LHCN-M2 (cell line): ENCODE measurements at places on chromosomes 4 and X. TPM values are rescaled to one million over a fixed set of nuclear protein-coding genes. Genes with fewer than 3 reads are reported as not detected.
A peak's percentile ranks its signal among the peaks of the same experiment; 100 is the strongest.

ZNF827 gene
- 4.2 and 8.3 TPM in 2 replicates for total RNA-seq

DNA sequence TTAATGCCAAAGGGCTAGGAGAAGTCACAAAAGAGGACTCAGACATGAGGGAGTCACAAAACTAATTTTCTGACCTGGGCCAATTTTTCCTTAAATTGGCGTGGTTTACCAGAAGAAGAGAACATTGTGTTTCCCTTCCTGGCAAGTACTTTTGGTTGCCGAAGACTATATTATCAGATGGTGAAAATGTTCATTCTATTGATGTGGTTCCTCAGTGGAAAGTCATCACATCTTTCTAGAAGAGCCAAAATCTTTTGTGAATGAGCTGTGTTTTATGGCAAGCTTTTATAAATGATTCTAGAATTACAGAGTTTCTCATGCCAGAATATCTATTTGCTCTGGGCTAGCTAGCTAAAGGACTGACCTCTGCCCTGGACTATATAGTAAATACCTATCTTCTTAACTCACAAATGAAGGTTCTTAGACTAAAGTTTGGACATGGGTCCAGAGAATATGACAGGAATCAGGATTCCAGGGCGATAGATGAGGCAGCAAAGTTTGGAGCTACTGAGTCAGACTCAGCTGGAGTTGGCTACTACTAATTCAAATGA is 288.9 kb downstream of the IL1RAPL2 start:
- DNase-seq, result peak; percentile 42

DNA sequence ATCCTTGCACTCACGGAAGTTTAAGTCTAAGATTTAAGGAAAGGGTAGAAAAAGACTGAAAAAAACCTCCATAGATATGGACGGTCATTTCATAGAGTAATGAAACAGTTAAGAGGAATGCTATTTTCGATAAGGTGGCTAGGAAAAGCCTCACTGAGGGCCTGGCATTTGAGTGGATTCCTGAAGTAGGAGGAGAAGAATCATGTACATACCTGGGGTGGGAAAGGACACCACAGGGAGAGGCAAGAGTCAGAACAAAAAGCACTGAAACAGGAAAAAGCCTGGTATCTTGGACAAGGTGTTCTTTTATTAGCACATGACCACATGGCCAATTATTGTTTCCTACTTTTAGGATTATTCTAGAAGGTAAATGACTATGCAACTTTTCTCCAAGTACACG is 547.2 kb upstream of the DIPK2B start:
- peak; percentile 28 for DNase-seq

GRCh38 chr4:148946271-148946670 is 504.1 kb upstream of the NR3C2 start:
- no peak for DNase-seq

CPLX1 gene
- not detected in 2 replicates for total RNA-seq

- peak; percentile 17 for DNase-seq
These were observed 29.2 kb downstream of the SMIM14 start for GRCh38 chr4:39609454-39609931.

GRCh38 chrX:155259752-155260151 is 4.5 kb downstream of the RAB39B start:
- no peak for DNase-seq

DNA sequence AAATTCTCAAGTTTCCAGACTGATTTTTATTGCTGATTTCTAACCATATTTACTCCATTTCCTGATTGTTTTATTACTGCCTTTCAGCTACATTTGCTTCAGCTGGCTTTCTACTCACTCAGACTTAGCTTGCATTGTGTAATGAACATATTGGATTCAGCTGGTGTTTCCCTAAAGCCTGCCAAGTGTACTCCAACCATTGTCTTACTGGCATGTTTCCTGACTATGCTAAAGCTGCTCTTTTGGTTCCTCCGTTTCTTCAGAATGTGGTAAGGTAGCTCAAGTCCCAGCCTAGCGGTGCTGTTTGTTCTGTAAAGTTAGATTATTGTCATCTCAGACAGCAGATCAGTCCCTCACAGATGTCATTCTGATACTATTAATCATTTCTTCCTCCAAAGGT is 53.1 kb upstream of the GLRA2 start:
- no peak for DNase-seq

FABP2 gene
- not detected in 2 replicates for total RNA-seq

OPHN1 gene
- 2.8 and 4.5 TPM in 2 replicates for total RNA-seq

DNA sequence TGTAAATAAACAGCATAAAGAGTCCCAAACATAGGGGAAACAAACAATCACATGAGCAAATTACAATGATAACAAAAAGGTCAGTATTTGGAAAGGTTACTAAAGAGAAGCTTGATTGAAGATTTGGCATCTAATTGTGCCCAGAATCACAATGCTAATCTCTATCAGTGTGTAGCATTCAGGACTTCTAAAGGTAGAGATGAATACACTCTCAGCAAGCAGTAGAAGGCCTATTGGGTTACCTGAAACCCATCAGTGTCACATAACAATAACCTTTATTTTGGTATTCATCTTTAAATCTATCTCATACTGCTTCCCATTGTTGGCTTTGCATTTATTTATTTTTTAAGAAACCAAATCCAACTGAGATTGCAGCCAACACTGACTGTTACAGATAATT is 319.5 kb downstream of the ACTRT1 start:
- DNase-seq, result no peak

DNA sequence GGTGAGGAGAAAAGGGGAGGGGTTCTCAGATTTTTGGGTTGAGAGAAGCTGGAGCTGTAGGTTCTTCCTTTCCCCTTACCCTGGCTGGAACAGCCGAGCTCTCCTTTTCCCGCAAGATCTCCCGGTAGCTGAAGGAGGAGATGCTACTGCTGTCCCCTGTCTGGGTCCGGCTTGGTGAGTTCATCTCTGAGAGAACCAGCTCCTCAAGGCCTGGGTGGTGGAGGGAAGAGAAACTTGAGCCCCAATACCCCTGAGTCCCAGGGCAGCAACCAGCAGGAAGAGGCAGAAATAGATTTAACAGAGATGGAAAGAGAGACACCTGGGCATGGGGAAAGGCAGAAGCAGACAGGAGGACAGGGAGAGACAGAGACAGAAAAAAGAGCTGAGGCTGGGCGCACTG is 6.6 kb upstream of the KCND1 start:
- no peak for DNase-seq

CC2D2A gene
- 24.9 and 31.5 TPM in 2 replicates for total RNA-seq

- DNase-seq, result no peak
These were observed 7.7 kb upstream of the HAND2 start for GRCh38 chr4:173537613-173538147.

PPP1R2C gene
- not detected in 2 replicates for total RNA-seq

DNA sequence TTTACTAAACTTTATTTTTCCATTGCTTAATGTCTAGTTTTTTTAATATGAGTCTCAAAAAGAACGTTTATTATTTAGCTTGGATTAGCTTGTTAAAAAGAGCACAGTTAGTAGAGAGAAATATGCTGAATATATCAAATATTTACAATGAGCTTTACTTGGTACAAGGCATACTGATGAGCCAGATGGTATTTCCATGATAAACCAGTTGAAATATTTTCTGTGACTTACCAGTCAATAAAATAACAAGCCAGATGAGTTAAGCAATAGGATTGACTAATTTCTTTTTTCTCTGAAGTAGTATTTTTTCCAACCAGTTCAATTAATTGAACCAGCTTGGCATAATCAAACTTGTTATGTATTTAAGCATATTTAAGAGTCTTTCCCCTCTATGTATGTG is 134.1 kb downstream of the KLHL34 start:
- DNase-seq, result no peak

- no peak for DNase-seq
These were observed 341.0 kb upstream of the GATB start for GRCh38 chr4:152101556-152102435.

RADX gene
- 1.3 and 1.7 TPM in 2 replicates for total RNA-seq

DNA sequence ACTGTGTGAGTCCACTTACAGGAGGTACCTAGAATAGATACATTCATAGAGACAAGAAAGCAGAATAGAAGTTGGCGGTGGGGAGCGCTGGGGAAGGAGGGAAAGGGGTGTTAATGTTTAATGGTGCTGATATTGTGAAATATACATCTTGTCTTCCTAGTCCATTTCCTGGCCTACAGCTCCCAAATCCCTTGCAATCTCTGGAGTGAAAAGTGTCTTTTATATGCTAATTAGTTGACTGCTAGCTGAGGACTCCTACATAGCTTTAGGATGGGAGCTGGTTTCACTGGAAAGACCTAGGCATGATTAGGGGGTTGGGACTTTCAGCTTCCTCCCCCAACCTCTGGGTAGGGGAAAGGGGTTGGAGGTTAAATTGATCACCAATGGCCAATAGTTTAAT is 36.0 kb downstream of the FUNDC1 start:
- no peak for DNase-seq

PRRG1 gene
- 16.6 and 17.6 TPM in 2 replicates for total RNA-seq

GRCh38 chr4:168384437-168385141 is 66.0 kb upstream of the DDX60 start:
- peak; percentile 13 for DNase-seq

- DNase-seq, result no peak
These were observed 82.6 kb downstream of the SORBS2 start for GRCh38 chr4:185729391-185729804.

DNA sequence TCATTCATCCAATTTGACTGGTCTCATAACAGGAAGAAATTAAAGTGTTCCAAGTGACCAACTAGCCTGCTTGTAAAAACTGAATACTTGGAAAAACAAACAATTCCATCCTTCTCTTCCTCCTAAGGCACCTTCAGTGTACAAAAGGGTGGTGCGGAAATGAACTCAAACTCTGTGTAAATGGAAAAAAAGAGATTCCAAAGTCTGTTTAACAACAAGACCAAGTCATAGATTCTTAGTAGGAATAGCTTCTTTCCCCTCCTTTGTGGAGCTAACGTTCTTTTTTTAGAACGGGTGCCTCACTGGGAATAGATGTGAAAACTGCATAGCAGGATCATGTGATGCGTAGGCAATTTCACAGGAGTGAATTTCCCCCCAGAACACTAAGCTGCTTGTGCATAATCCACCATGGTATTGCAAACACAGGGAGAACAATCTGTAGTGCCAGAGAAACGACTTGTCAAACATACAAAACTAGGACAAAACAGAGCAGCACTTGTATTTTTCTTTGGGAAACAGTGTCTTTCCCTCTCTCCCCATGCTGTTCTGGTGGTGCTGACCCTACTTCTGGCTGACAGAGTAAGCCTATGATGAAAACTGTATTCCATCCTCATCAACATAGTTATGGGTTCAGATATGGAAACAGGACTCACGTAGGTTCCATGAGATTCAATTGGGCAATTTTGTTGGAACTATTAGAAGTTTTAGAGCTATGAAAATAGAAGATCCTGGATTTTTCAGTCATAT is 13.2 kb upstream of the SOD3 start:
- no peak for DNase-seq

PPEF1 gene
- total RNA-seq, result not detected in 2 replicates

GPR82 gene
- not detected in 2 replicates for total RNA-seq

DNA sequence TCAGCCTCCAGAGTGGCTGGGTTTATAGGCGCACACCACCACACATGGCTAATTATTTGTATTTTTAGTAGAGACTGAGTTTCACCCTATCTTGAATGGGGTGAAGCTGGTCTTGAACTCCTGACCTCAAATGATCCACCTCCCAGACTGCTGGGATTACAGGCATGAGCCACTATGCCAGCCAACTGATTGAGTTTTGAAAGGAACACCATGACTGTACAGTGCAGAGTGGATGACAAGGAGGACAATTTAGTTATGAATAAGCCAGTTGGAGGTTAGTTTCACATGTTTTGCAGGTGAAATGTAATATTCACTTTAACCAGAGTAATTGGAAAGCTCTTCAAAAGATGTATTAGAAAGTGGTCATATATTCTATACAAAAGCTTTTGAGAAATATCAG is 60.8 kb downstream of the PCDH18 start:
- DNase-seq, result peak; percentile 20

DNA sequence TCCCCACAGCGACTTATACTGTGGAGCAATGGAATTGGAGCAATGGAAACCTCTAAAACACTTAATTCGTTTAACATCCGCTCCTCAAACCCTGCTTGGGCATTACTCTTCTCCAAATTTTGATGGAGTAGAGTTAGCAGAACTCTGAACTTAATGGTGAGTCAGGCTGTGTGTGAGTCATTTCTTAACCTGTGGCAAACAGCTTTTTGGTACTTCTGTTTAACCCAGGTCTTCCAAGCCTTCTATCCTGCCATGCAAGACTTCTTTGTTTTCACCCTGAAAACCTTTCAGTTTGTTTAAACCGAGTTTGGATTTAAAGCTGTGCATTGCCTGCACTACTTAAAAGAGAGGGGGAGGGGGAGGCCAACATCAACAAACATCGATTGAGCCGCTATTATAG is 3.6 kb upstream of the AMOT start:
- no peak for DNase-seq

DNA sequence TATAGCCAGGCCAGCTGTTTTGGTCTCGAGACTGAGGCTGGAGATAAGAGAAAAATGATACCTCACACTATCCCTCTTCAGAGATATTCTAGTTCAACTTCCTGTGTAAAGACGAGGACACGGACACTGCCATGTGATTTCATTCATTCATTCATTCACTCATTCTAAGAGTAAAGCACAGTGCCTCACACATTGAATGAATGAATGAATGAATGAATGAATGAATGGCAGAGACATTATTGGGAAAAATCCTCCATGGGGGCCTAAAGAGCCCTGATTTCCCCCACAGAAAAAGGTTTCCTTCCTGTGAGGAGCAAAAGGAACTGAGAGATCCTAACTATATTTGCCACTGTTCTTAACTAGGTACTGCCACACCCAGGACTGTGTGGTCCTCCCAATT is 183.4 kb upstream of the MAP3K15 start:
- DNase-seq, result no peak

GRCh38 chrX:10649265-10649664 is 28.9 kb upstream of the MID1 start:
- peak; percentile 25 for DNase-seq

DNA sequence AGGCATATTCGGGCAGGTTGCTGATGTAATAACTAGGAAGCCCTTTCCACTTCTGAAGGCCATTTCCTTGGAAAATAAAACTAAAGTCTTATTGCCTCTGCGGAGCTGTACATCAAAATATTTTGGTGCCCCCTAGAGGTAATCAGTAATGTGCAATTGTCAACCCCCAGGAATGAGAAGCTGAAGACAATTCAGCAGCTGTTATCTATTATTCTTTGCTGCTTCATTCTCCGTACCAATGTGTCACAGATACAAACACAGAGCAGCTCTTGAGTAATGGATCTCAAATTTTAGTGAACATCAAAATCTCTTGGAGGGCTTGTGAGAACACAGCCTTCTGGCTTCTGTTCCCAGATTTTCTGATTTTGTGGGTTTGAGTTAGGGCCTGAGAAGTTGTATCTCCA is 3.5 kb upstream of the SLIT2 start:
- peak; percentile 66 for DNase-seq

DNA sequence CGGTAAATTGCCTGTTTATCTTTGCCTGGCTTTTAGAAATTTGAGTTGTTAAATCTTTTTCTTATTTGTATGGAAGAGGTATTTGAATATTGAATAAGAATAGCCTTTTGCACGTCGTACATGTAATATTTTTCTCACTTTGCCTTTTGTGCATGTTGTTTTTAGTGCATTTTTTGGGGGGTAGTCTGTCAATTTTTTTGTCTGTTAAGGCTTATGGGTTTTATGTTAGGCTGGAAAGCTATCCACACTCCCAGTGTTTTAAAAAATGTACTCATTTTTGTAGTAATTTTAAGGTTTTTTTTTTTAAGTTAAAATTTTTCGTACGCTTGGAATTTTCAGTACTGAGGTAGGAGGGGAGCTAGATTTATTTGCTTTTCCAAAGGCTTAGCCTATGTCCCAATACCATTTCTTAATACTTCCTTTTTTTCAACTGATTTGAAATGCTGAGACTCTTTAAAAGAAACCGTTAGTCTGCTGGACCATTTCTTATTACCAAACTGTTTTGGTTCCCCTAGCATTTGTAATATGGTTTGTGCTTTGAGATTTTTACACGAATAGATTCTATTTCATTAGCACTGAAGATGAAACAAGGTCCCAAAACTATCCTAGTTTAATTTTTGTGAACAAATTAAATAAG is 1.3 kb downstream of the HERC5 start:
- DNase-seq, result no peak
